MCF 10A (cell line): ENCODE measurements at places on chromosomes 4 and X. TPM values are rescaled to one million over a fixed set of nuclear protein-coding genes. Genes with fewer than 3 reads are reported as not detected.

Gene HERC5
- 0.54 and 0.63 TPM in 2 replicates for total RNA-seq

Gene COL4A5
- 122 and 138 TPM in 2 replicates for total RNA-seq

Gene F8A2
- total RNA-seq, result not detected in 2 replicates

Gene FHDC1
- 2.0 and 2.7 TPM in 2 replicates for total RNA-seq

Gene NDST3
- total RNA-seq, result not detected in 2 replicates

Gene APEX2
- total RNA-seq, result 11.8 and 14.0 TPM in 2 replicates

Gene TMEM184C
- total RNA-seq, result 33.9 and 37.1 TPM in 2 replicates
